ENCODE measurements at places on chromosomes 11 and 22. TPM values are rescaled to one million over a fixed set of nuclear protein-coding genes. Genes with fewer than 3 reads are reported as not detected.

The MLC1 gene
- total RNA-seq = 2.2 TPM

The CATSPERZ gene
- 0.50 TPM for total RNA-seq

The KCNJ4 gene
- total RNA-seq = not detected

The MB gene
- total RNA-seq = not detected
